ENCODE measurements at places on chromosomes 1 and 21. TPM values are rescaled to one million over a fixed set of nuclear protein-coding genes. Genes with fewer than 3 reads are reported as not detected.
A peak's percentile ranks its signal among the peaks of the same experiment; 100 is the strongest.

DNA sequence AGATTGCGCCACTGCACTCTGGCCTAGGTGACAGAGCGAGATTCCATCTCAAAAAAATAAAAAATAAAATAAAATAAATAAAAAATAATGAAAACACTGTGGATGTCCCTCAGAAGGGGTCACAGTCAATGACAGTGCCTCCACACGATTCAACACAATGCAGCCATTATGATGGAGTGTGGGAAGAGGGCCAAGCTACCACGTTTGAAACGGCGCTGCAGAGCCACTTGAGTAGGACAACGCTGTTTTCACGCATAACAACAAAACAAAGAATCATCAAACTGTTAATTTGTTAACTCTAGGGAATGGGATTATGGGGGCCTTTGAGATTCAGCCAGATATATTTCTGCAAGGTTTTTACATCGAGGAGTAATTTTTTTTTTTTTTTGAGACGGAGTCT, 36.5 kb downstream of the NKAIN1 start:
- no peaks in the 10 kb centered on the region for H3K4me1 ChIP-seq
- H3K27me3 ChIP-seq, result no peaks in the 10 kb centered on the region
- no peak overlapping the region for H3K27ac ChIP-seq
- no peaks in the 10 kb centered on the region for H3K36me3 ChIP-seq
- no peak for DNase-seq
- H3K4me3 ChIP-seq, result no peak overlapping the region

DNA sequence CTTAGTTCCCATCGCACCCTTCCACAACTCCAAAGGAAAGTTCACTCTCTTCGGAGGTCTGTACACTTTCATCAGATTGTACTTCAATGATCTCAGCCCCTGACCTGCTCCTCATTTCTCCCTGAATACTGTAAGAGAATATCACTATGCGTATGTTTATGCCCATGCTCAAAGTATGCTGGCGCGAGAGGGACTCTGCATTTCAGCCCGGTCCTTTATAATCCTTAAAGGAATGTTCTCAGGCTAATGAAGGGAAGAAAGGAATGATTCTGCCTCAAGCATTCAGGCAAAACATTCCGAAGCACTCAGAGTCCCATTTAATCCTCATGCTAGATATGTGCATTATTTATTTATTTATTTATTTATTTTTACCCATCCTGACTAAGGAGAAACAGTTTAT, 76.8 kb downstream of the PLD5 start:
- no peaks in the 10 kb centered on the region for H3K36me3 ChIP-seq
- H3K27me3 ChIP-seq, result no peaks in the 10 kb centered on the region
- no peak for DNase-seq
- H3K27ac ChIP-seq, result no peak overlapping the region

GRCh38 chr1:38781872-38782617, 77.5 kb downstream of the RRAGC start:
- no peak overlapping the region for H3K4me3 ChIP-seq
- H3K4me1 ChIP-seq, result no peaks in the 10 kb centered on the region
- DNase-seq, result no peak
- H3K27me3 ChIP-seq, result peaks cover 31% of the 10 kb centered on the region
- H3K36me3 ChIP-seq, result no peaks in the 10 kb centered on the region
- H3K27ac ChIP-seq, result no peak overlapping the region

- no peak overlapping the region for H3K27ac ChIP-seq
- H3K27me3 ChIP-seq, result no peaks in the 10 kb centered on the region
- no peaks in the 10 kb centered on the region for H3K36me3 ChIP-seq
- no peak for DNase-seq
- H3K4me1 ChIP-seq, result peaks cover 38% of the 10 kb centered on the region
These were observed 85.3 kb downstream of the PLXNA2 start for GRCh38 chr1:208158640-208159554.

GRCh38 chr1:154697710-154698109, 89.7 kb upstream of the ADAR start:
- H3K4me3 ChIP-seq, result no peak overlapping the region
- H3K27ac ChIP-seq, result no peak overlapping the region
- no peaks in the 10 kb centered on the region for H3K36me3 ChIP-seq
- peaks cover 20% of the 10 kb centered on the region for H3K27me3 ChIP-seq
- DNase-seq, result peak; percentile 12

- H3K36me3 ChIP-seq, result no peaks in the 10 kb centered on the region
- H3K27ac ChIP-seq, result no peak overlapping the region
These were observed 5.1 kb downstream of the NT5C1A start for GRCh38 chr1:39666772-39667171.

The NBPF4 gene
- not detected for total RNA-seq

Data from GM23248 (cell line).